Head of caudate nucleus (tissue), 42 donors: ENCODE measurements at places on chromosomes 6 and 20.

GRCh38 chr20:37142708-37143107 lies 36.4 kb upstream of the RPN2 start:
- DNase-seq = no peak

GRCh38 chr6:94041945-94042709 lies 622.8 kb upstream of the EPHA7 start:
- DNase-seq = no peak

DNA sequence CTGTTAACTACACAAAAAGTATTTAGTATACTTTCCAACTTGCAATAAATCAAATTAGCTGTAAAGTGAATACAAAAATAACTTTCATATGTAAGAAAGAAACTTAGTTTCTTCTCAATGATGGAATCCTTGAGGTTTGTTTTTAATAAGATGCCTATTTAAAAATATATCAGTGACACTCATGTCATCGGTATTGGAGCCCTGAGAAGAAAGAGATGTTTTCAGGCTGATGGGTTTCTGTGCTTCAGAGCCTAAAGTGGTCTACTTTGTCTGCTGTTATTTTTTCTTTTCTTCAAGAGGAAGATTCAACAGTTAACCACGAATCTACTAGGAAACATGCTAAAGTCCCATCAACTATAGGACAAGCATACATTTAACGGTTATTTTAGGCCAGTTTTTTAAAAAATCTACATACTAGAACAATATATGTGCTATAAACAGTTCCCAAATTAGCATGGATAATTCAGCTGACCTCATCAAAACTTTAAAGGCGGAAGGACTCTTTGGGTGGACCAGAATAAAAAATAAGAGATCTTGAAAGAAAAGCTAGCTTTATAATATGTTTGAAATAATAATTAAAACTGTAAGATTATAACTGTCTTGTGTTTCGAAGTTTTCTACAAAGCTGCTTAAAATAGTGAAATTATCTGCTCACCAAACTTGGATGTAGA lies 147.0 kb upstream of the SAMD5 start:
- no peak for DNase-seq

GRCh38 chr6:116387374-116387773 lies 16.6 kb downstream of the DSE start:
- DNase-seq = no peak

DNA sequence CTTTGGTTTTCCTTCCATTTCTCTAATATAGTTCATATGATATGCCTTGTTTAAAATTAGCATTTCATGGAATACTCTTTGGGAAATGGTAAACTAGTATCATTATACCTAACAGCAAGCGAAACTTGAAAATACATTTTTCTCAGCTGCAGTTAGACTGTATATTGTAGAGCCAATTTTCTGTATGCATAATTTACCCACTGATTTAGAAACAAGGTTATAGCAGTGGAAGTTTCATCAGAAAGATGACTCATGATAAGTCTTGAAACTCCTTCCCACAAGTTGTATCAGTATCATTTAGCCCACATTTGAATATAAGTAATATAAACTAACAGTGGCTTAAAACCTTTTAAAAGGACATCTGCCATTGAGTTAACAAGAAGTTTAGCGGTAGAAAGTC lies 164.8 kb upstream of the BMP5 start:
- DNase-seq = no peak

DNA sequence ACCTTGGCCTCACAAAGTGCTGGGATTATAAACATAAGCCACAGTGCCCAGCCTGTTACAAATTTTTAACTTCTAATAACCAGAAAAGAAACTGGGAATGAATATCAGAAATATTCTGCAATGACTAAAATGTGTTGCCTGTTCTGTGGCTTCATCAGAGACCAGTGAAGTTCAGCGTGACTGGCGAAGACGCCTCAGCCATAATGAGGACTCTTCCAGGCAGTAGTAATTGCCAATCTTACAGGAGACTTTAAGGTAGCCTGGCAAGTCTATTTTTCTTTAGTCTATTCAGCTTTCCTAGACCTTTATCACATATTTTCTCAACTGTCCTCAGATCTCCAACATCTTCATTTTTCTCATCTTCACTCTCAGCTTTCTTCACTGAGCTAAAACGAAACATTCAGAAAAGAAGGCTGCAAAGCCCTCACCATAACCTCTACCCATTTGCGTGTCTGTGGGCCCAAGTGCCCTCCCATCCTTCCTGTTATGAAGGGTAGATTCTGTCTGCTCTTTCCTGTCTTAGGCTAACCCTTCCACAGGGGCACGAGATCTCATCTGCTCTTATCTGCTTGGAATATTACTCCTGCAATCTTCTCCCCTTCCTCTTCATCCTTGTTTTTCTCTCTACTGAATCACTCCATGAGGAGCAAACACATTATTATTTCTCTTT lies 42.0 kb upstream of the OLIG3 start:
- DNase-seq = no peak

DNA sequence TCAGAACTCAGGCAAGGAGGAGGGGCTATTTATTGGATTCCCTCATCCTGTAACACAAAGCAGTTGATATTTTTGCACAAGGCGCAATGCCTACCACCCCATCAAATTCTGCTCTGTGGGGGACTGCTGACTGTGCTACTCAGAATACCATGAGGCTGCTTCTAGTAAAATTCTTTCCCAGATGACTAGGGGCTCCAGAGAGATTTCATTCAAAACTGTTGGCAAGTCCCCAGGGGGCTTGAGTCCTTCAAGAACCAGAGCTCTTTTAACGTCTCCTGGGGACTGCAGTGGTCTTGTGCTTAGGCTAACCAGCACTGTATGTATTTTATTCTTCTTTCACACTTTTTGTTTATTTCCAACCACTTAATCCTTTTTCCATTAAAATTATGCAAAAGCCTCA lies 365.9 kb upstream of the AGPAT4 start:
- DNase-seq = peak; percentile 15

- DNase-seq = no peak
Observed at GRCh38 chr6:164273491-164273890, 859.0 kb downstream of the QKI start.

GRCh38 chr20:45617591-45617990 lies 11.9 kb upstream of the WFDC10A start:
- DNase-seq = no peak

DNA sequence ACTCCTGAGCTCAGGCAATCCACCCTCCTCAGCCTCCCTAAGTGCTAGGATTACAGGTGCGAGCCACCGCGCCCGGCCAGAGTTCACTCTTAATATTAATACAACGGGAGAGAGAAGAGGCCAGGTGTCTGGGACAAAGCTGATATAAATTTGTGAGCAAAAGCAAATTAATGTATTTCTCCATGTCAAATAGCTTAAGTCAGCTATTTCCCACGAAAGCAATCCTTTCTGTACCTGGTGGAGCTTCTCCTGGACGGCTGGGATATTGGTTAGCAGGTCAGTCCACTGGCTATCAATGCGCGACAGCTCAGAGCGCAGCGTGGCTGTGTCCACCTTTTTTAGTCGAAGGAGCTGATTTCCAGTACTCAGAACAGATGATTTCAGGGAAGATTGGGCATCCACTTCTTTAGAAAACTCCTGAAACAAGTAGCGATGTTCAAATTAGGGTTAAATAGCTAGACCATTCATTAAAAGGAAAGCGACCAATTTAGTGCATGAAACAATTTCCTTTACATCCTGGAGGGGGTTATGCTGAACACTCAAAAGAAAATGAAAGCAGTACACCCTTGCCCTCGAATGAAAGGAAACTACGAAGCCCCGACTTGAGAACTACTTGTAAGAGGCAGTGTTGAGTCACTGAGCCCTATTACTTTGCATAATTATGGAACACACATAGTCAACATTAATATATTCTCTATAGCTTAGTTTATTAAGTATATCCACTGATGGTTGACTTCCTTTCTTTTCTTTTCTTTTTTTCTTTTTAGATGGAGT lies 403.4 kb downstream of the SYNE1 start:
- DNase-seq = no peak

DNA sequence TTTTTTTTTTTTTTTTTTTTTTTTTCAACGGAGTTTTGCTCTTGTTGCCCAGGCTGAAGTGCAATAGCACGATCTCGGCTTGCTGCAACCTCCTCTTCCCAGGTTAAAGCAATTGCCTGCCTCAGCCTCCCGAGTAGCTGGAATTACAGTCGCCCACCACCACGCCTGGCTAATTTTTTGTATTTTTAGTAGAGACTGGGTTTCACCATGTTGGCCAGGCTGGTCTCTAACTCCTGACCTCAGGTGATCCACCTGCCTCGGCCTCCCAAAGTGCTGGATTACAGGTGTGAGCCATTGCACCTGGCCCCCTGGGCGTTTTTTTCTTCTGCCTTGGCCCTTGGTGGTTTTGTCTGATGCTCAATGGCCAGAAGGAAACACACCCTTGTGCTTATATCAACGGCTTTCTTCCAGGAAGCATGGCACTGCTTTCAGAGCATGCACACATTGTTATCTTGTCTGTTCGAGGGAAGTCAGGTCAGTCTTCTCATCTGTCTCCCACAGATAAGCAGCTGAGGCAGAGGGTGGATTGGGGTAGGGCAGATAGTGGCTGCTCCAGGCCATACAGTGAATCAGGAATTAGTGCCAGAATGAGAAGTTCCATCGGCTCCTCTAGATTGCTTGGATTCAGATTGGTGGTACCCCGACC lies 203.1 kb downstream of the TSHZ2 start:
- no peak for DNase-seq

DNA sequence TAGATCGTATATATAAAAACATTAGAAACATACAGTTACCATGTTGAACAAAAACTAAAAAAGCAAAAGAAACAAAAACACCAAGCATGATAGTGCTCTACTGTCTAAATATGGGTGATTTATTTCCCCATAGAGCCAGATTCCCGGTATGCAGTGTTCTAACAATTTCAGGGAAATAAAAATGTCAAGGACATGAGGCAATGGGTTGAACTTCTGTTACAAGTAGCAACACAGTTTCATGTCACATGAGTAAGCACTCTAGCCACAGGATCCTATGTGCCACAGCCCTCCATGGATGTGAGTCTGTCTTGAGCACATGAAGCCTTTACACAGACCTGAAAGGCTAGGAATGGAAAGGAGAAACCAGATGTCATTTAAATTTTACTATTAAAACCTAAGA lies 96.0 kb downstream of the MAP3K5 start:
- DNase-seq = no peak

GRCh38 chr20:43723186-43723585 lies 3.6 kb downstream of the GTSF1L start:
- no peak for DNase-seq

- no peak for DNase-seq
Observed at GRCh38 chr6:38150021-38150420, 330.5 kb downstream of the ZFAND3 start.

DNA sequence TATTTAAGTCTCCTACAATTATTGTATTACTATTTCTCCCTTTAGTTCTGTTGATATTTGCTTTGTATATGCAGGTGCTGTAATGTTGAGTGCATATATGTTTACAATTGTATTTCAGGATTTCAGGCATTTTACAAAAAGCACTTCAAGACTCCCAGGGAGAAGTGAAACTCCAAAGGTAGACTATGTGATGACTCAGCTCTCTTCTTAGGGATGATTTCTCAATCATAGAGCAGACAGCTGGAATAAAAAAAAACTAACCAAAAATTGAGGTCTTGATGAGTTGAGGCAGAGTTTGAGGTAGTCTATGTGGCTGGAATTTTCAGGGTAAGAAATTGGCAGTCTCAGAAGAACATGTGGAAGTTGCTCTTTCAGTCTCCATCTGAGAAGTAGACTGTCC lies 786.1 kb downstream of the TFAP2A start:
- DNase-seq = no peak

DNA sequence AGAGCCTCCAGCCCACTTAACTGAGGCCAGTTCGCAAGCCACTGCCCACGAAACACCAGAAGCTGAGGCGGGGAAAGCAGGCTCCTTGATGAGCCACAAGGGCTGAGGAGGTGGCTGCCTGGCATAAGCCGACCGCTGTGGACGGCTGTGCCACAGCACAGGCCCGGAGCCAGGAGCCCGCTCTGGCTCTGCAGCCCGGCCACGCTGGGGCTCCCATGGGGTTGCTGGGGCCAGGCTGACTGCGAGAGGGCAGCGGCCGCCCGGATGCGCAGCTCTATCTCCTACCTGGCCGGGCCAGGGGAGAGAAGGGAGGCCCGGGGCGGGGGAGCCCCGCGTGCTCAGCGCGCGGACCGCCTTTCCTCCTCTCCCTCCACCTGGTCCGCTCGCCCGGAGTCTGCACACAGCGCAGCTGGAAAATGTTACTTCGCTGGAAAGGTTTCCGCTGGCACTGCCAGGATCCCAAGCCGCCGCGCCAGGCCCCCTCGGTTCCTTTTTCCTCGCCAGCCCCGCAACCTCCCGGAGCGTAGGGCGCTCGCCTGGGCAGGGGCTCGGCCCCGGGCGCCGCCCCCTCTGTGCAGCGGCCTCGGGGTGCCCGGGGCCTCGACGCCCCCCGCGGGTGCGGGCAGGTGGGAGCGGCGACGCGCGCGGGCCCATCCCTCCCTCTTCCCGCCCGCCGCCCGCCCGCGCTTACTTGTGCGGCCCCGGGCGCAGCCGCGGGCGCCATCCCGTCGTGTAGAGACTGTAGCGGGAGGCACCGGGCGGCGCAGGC lies 657 bp downstream of the EMILIN3 start:
- no peak for DNase-seq

DNA sequence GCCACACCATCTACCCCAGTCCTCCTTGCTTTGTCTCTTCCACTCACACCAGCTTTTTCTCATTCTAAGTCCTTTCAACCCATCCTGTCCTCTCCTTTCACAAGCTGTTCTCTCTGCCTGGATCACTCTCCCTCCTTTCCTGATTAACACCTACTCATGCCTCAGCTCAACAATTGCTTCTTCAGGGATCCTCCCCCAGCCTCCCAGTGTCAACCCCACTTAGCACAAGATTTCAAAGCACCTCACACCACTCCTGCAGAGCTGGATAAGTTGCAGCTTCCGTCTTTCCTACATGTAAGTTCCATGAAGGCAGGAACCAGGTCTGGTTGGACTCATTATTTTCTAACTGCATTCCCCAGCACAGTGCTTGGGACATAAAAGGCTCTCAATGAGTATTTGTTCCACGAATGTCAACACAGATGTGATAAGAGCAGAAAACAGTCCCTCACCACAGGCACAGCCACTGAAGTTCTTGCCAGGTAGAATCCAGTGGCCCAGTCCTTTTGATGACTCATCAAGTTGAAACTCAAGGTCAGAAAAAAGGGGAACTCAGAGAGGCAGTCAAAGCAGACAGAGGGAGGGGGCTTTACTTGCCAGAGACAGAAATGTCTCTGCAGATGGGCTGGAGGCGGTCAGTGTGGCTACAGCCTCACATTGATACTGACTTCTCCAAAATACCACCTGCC lies 193.4 kb upstream of the PRDM1 start:
- DNase-seq = no peak

- DNase-seq = no peak
Observed at GRCh38 chr6:22749696-22750095, 180.3 kb downstream of the HDGFL1 start.

- DNase-seq = no peak
Observed at GRCh38 chr6:30530014-30530413, 26.3 kb downstream of the GNL1 start.

GRCh38 chr6:34663831-34664255 lies 32.7 kb downstream of the ILRUN start:
- DNase-seq = no peak

GRCh38 chr6:91167846-91168245 lies 581.0 kb upstream of the MAP3K7 start:
- DNase-seq = no peak

- no peak for DNase-seq
Observed at GRCh38 chr20:21901470-21902275, 196.2 kb downstream of the PAX1 start.
